Activated CD4-positive, alpha-beta T cell treated with anti-CD3 and anti-CD28 coated beads, Interleukin-2, Interleukin-4, amounts not matched to agents 100 ng/mL and 50 ng/mL, durations not matched to agents 16 hours and 8 hours (primary cell): ENCODE measurements at places on chromosomes 3 and 15.

DNA sequence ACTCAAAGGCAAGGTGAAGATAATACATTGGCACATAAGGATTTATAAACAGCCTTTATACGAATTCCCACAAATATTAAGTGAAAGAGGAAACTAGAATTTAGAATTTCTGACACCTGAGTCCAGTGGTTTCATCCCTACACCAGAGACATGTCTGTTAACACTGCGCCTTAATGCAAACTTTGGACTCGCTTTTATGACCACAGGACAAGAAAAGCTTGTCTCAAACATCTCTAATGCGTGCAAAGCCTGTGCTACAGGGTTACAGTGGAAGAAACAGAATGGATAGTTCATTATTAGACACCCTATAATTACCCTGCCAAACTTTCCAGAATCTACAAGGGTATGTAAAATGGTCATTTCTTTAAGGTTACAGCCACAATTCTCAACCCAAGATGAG lies 802.9 kb downstream of the GRM7 start:
- DNase-seq, result no peak

- no peak for DNase-seq
Observed at GRCh38 chr3:178117641-178118040, 418.6 kb upstream of the KCNMB2 start.

GRCh38 chr3:60703956-60704736 lies 547.1 kb downstream of the FHIT start:
- no peak for DNase-seq

GRCh38 chr15:79035111-79035601 lies 55.4 kb downstream of the RASGRF1 start:
- DNase-seq, result no peak

DNA sequence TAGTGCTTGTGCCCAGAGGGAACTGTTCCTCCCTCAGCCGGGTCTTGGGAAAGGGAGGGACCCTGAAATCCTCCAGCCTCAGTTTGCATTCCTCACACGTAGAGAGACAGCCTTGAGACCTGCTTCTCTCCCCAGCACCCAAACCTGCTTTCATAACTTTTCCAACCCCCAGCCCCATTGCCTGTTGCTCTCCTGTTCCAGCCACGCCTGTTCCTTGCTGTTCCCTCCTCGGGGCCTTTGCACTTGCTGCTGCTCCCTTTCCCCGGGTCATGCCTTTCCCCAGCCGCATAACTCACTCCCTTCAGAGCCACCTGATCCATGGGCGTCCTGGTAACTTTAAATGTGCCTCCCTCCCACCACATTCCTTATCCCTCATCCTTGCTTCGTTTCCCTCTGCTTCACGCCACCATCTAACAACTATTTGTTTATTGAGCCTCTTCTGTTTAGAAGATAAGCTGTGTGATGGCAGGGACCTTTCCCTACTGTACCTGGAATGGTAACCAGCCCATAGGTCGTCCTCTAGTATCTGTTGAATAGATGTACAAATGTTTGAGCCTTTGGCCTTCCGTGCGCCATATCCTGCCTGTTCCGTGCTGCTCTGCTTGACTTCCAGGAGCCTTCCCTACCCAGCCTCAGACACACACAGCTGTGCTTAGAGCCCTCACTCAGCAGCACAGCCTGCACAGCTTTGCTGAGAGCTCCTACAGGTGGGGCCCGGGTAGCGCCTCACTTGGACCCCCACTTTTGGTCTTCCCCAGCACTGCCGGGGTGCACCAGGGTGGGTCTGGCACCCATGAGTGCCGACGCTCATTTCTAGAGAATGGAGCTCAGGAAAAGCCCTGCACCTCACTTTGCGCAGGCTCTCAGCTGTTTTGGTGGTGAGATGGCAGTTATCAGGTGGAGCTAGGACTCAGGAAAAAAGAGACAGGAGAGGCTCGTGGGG lies 60.2 kb downstream of the SCN5A start:
- DNase-seq, result no peak

DNA sequence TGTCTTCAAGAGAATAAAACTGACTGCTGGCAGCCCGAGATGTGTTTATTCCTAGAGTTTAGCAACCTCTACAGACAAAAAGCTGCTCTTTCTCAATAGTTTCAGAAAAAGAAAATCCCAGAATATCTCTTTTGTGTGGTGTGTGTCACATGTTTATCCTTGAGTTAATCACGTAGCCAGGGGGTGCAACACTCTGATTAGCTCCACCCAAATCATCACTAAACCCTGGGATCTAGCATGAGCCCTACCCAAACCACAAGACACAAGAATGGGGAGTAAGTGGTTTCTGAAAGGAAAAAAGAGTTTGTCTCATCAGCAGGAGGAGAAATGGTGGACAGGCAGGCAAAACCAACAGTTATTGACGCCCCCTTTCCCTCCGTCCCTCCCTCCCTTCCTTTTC lies 78.5 kb upstream of the AGBL1 start:
- no peak for DNase-seq

GRCh38 chr15:78105476-78106241 lies 13.3 kb downstream of the SH2D7 start:
- peak; percentile 37 for DNase-seq

GRCh38 chr15:62262305-62262941 lies 97.3 kb upstream of the C2CD4B start:
- DNase-seq, result no peak

- DNase-seq, result no peak
Observed at GRCh38 chr15:95304947-95305400, 1025.5 kb upstream of the NR2F2 start.

DNA sequence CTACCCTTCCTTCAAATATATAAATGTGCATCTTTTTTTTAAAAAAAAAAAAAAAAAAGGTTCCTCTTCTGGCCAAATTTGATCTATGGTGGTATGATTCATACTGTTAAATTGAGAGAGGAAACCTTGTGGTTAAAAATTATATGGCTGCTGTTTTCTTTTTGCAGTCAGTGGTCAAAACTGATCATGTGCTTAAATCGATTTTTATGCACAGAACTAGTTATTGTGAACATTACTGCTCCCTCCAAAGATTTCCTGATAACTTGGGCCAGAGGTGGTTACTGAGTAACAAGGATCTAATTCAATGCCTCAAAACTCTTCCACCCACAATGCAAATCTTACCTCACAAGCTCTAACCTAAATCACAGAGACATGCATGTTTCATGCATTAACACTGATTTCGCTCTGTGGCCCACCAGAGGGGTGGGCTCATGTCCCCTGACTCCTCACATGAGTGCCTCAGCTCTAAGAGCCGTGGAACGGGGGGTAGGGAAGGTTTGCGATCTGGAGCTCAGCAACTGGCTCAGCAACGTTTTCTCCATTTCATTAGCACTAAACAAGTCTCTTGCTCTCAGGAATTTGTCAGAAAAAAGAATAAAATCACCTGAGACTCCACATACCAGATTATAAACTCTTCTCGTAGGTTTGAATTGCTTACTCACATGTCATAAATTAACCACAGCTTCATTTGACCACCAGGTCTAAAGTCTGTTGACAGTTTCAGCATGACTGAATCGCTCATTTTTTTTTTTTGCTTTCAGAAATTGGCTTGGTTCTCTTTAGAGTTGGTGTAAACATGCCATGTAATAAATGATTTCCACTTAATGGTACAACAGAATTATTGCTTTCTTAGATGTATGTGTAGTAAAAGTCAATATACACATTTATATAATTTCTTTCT lies 280.4 kb downstream of the CD47 start:
- peak; percentile 45 for DNase-seq

DNA sequence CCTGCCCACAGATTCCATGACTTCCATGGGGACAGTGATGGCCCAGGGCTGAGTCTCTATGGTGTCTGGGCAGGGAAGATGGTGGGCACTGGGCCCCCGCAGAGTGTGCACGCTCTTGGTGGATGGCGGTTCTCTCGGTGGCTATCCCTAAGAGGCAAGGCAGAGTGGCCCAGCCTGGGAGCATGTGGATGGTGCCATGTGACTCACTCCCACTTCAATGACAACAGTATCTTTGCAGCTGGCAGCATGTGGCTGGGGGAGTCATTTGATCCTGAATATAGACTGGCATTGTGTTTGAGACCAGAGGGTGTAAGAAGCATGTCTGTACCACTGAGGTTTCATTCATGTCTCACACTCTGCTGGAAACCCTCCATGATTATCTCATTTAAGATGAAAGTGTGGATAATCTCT lies 101.2 kb downstream of the CORO2B start:
- no peak for DNase-seq

DNA sequence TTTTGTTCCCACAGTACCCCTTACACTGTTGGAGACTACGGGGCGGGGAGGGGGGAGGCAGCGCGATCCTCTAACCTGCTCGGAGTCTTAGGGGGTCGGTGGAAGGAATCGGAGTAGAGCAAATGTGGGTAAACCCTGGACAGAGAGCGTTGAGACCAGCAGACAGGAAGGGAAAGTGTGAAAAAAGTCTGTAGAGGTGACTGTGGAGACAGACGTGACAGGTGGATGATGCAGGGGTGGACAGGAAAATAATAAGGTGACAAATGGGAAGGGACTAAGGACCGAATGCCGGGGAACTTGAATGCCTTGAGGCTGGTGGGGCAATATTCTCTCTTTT lies 424 bp downstream of the EAF2 start:
- peak; percentile 15 for DNase-seq

DNA sequence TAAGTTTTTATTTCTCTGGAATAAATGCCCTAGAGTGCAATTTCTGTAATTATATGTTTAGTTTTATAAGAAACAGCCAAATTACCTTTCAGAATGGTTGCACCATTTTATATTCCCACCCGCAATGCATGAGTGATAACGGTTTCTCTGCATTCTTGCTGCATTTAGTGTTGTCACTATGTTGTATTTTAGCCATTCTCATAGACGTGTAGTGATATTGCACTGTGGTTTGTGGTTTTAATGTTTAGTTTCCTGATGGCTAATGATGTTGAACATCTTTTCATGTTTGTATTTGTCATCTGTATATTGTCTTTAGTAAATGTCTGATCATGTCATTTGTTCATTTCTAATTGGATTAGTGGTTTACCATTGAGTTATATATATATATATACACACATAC lies 73.0 kb upstream of the GOLIM4 start:
- no peak for DNase-seq

GRCh38 chr3:155494332-155494731 lies 200.8 kb upstream of the STRIT1 start:
- no peak for DNase-seq

GRCh38 chr15:63484433-63485186 lies 19.8 kb upstream of the USP3 start:
- no peak for DNase-seq

- peak; percentile 61 for DNase-seq
Observed at GRCh38 chr3:107985496-107985895, 105.3 kb downstream of the CD47 start.

GRCh38 chr3:98513091-98513511 lies 9.6 kb downstream of the CLDND1 start:
- DNase-seq, result no peak

DNA sequence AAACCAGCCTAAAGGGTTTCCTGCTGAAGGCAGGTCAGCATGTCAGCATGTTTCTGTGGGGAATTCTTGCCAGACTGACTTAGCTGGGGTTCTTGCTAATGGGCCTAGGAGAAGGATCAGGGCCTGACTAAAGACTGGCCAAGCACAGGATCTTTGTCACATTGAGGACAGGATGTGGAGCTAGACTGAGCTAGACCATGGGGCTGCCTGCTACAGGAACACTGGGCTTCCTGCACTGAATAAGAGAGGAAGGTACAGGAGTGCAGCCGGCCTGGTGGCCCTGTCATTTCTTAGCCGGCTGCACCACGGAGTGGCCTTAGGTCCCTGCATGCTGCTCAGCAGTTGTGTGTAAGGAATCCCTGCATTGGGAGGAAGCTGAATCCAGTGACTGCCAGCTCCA lies 68.2 kb downstream of the GABRG3 start:
- no peak for DNase-seq

- no peak for DNase-seq
Observed at GRCh38 chr3:165778456-165778855, 58.8 kb downstream of the BCHE start.

DNA sequence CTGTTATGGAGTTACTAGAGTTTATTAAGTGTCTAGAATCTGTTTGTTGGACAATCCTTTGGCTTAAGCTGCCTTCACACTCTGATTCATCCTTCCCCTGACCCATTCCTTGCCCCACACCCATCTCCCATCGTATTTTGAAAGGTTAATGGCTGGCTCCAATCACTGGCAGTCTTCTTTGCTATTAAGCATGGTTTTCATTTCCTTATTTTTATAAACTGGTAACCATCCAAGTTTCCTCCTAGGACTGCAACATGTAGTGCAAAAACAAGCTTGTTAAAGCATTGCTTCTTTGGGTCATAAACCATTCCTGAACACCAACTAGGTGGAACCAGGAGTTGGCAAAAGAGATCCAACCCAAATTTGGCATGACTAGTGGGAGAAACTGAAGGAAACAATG lies 148.4 kb downstream of the DTWD1 start:
- no peak for DNase-seq

DNA sequence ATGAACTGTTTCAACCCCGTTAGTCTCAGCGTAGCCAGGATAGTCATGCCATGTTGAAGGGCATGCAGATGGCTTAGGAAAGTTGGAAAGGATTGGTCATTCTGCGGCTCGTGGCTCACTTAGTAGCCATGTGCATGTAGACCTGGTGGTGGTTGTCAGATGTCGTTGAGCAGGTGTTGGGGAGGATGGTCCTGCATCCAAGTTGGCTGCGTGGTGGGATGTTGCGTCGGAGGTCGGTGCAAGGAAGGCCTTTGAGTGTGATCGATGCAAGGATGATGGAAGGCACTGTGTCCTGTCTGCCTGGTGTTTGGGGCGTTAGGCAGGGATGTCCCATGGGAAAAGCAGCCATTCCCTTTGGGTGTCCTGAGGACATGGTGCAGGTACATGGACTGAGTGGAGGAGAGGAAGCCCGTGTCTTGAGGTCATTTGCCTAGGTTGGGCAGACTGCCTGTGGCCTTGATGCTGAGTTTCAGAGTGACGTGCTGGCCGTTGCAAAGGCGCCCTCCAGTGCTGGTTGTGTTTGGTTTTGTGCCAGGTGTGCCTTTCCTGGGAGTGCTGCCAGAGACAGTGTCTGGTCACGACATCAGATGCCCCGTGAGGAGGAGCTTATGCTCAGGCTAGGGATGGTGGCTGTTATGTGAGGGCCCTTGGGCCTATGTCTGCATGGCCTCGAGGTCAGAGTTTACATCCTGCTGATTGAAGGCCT lies 103.4 kb downstream of the SNRPN start:
- no peak for DNase-seq

GRCh38 chr3:57127891-57128518 lies 37.1 kb downstream of the IL17RD start:
- no peak for DNase-seq

DNA sequence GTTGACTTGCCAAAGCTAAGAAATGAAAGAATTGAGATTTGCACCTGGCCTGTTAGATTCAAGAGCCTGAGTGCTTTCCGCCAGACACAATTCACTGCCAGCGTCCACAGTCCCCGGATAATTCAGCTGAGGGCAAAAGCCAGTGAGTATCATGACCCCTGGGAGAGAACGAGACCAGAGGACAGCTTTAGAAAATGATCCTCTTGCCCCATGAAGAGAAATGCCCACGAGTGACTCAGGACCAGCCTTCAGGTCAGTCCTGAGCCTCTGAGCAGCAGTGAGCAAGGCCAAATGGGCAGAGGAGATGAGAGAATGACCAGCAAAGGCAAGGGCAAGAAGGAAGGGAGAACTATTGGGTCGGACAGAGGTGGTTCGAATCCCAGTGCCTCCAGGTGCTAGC lies 273.5 kb downstream of the FAM43A start:
- no peak for DNase-seq

- no peak for DNase-seq
Observed at GRCh38 chr3:134251731-134252391, 1.2 kb upstream of the RYK start.
